ENCODE measurements at places on chromosomes 12 and 14.

- DNase-seq = no peak
Observed at GRCh38 chr12:130476451-130477135, 138.9 kb downstream of the PIWIL1 start.

GRCh38 chr14:51929910-51930682 is 59.2 kb upstream of the RTRAF start:
- DNase-seq = no peak

GRCh38 chr12:98808243-98808875 is 163.3 kb downstream of the APAF1 start:
- no peak for DNase-seq

DNA sequence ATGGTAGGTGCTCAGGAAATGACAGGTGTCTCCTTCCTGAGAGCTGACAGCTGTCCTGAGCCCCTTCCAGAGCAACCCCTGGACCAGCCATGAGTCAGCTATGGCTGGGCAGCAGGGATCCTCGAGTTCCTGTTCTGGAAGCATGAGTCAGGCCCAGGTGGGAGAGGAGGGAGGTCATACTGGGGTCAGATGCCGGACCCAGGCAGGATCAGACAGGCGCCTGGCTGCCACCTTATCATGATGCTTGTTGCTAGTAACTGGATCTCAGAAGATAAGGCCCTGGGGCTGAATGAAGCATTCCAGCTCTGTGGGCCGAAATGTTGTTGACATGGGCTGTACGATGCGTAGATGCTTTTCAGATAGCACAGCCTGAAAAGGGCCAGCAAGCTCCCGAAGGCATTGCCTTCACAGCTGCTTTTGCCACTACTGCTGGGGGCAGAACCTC is 17.4 kb upstream of the KRT7 start:
- DNase-seq = no peak

DNA sequence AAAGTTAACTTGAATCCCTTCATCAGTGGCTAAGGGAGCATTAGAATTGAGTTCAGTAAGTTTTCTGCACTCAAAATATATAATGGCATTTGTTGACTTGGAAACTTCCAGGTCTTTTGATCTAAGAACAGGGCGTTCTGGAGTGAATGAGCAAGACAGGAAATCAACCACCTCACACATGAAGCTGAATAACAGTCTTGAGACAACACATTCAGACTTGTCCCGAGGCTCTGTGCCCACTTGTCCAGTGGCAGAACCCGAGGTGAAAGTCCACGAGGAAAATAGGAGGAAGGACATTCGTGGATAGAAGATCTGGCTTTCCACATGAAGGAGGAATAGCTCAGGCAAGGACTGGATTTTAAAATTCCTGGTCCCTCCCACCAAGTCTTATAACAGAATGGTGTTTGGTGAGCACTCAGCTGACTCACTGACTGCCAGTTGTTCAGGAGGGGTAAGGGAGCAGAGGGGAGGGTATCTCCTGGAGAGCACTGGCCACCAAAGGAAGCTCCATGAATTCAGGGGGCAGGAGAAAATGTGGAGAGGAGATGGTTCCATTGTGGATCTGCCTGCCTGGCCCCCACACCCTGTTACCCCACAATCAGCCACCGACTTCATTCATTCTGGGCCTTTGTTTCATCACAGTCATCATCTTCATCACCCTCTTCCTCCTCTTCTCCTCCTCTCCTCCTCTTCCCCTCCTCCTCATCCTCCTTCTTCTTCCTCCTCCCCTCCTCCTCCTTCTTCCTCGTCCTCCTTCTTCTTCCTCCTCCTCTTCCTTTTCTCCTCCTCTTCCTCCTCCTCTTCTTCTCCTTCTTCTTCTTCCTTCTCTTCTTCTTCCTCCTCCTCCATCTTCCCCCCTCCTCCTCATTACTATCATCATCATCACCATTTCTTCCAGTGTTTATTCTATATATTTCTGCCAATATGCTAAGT is 620.1 kb downstream of the MED13L start:
- DNase-seq = no peak

DNA sequence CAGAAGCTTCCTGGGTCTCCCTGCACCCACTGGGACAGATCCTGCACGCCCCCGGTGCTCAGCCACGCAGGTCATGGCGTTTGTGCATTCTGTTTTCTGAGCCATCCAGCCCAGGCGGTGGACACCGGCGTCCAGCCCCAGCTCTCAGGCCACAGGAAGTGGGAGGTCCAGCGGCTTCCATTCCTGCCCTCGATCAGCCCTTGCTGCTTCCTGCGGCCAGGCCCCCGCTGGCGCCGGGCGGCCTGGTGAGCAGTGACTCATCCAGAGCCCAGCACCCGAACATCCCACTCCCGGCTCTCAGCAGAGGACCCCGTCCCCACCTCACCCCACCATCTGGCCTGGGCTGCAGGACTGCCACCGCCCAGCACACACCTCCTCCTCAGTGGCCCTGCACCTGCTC is 18.0 kb upstream of the NUDT14 start:
- DNase-seq = no peak

- no peak for DNase-seq
Observed at GRCh38 chr12:70354787-70355186, 11.3 kb upstream of the KCNMB4 start.

DNA sequence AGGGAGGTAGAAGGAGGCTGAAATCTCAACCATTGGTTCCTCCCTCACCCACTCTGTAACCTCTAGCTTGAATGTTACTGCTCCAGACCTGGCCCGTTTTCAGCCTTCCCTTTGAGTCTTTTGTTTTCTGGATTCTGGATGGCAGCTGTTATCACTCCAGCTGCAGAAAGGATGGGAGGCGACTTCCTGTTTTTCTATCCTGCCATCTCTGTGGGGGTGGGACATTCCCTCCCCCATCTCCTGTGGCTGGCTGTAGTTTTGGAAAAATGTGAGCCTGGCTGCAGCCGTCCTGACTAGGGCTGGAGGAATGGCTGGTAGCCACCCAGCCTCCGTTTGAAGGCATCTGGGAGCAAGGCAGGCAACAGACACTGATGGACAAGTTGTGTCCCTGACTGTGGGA is 2.9 kb upstream of the PPFIBP1 start:
- no peak for DNase-seq

GRCh38 chr12:123111498-123112165 is 39.3 kb downstream of the PITPNM2 start:
- DNase-seq = no peak

DNA sequence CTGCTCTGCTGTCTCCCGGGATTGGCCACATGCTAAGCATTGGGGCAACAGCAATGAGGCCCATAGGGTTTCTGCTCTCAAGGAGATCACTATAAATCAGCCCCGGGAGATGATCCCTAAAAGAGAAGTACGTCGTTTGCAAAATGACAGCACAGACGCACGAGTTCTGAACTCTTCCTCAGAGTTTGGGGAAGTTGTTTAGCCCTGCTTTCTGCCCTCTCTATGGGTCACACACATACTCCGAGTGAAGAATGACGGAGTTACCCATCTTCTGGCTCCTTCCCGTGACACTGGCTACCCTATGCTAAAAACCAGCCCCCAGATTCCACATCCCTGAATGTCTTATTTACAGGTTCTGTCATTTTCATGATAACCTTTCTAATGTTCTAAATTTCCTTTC is 258.0 kb upstream of the PLEKHG7 start:
- no peak for DNase-seq

DNA sequence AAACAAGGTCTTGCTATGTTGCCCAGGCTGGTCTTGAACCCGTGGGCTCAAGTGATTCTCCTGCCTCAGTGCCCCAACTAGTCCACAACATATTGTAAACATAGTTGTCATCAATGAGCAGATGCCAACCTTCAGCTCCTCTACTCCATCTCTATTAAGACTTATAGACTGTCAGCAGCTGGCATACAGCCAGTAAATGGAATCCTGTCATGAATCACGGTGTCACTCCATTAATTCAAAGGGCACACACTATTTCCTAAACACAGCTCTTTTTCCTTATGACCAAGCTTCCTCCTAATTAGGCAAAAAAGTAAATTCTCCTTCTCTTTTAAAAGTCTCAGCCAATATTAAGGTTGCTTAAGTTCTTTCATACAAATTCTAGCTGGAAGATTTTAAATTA is 111.2 kb downstream of the ITPR2 start:
- DNase-seq = no peak

DNA sequence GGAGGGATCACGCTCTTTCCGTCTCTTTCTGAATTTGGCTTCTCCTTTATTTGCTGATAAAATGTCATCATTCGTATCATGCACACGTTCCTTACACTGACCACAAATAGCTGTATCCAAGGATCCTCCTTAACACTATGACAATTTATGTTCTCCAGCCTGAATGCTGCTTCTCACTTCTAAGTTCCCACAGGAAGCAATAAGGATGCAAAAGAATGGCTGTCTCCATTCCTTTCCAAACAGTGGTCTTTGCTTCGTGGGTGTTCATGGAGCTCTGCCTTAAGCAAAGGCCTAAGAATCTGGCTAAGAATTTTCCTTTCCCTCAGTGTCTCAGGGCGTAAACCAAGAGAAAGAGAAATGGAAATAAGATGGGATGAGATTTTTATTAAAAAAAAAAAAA is 200.2 kb downstream of the ITPR2 start:
- DNase-seq = no peak

DNA sequence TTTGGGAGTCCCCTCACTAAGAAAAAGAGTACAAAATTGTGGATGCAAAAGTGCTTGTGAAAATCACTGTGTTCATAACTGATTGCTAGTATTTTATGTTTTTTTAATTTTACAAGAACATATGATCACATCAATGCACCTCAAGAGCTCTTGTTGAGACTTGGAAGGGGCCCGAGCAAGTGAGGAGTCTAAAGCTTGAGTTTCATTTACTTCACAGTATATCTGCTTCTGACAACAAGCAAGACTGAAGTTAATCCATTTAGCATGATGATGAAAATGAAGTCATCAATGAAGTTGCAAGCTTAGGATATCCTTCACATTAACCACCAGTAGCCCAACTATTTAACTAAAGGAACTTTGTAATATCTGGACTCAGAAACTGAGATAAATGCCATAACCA is 182.5 kb upstream of the DIO2 start:
- no peak for DNase-seq

- DNase-seq = no peak
Observed at GRCh38 chr12:124742678-124743077, 121.0 kb downstream of the SCARB1 start.

- DNase-seq = no peak
Observed at GRCh38 chr14:98444077-98444476, 827.9 kb downstream of the BCL11B start.

DNA sequence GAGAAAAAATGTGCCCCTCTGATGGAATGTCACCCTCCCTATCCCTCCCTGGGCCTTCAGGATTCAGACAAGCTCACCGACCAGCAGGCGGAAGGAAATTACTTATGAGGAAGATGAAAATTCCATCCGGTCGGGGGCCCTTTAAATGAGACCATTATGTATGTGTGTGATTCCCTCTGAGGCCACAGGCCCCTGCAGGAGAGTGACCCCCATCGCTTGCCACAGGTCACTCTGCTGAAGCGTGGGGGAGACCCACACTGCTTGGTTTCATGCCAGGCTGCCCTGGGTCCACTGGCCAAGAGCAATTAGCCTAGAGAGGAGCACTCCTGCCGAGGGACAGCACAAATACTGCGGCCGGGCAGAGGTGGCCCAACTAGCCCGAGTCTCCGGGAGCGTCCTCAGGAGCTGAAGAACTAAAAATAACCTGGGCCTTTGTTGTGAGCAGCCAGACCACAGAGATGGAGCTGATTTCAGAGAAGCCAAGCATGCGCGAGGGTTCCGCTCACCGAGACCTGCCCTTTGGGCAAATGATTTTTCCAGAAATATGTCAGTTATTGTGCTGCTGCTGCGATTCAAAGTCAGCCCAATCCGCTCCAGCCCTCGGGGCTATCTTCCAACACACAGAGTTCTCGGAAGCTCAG is 276.4 kb downstream of the DPF3 start:
- no peak for DNase-seq

GRCh38 chr14:96512602-96513397 is 10.6 kb downstream of the PAPOLA start:
- DNase-seq = no peak

GRCh38 chr12:21774358-21775132 is at the start of gene KCNJ8:
TSS of gene KCNJ8 (minus strand) at chr12:21774706. CDS start at chr12:21773616, 1,090 bp downstream.
- DNase-seq = peak; percentile 53

Data from activated CD8-positive, alpha-beta memory T cell treated with anti-CD3 and anti-CD28 coated beads, Interleukin-2, amount 50 U/mL, for 48 hours (primary cell).